ENCODE measurements at places on chromosomes 4 and X. TPM values are rescaled to one million over a fixed set of nuclear protein-coding genes. Genes with fewer than 3 reads are reported as not detected.

GRCh38 chr4:8303485-8304281 is 34.1 kb downstream of the HTRA3 start:
- no peak for DNase-seq

- no peak for DNase-seq
These were observed 17.1 kb downstream of the RPL9 start for GRCh38 chr4:39441593-39441992.

Gene DMD
- polyA plus RNA-seq = 48.8 TPM

Gene ZNF718
- polyA plus RNA-seq = 2.6 TPM

Gene SMPX
- polyA plus RNA-seq = 3.6 TPM

Gene PROM1
- 13.5 TPM for polyA plus RNA-seq

All from urinary bladder (tissue), 4 donors.